Stimulated activated CD4-positive, alpha-beta T cell treated with anti-CD3 and anti-CD28 coated beads, TNF-alpha, amount 100 ng/mL, for 4 hours (primary cell): ENCODE measurements at places on chromosomes 2 and 18.

- no peak for DNase-seq
Observed at GRCh38 chr18:48100165-48100575, 169.7 kb upstream of the SMAD2 start.

GRCh38 chr2:201781557-201782051 lies 871 bp upstream of the ALS2 start:
- no peak for DNase-seq

DNA sequence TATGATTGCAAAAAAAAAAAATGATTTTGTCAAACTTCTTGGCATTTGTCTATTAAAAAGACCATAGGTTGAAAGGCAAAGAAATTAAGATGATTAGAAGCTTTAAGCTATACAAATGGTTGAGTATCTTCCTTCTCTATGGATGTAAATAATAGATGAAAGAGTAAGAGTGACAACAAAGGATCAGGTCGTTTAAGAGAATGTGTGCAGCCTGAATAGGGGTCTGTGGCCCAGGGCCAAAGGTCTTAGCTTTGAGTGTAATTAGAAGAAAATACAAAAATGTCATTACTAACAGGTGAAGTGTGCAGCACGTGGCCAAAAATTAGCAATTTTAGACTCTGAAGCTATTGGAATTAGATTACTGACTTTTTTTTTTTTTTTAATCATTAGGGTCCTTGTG lies 122.4 kb downstream of the GREB1L start:
- no peak for DNase-seq

DNA sequence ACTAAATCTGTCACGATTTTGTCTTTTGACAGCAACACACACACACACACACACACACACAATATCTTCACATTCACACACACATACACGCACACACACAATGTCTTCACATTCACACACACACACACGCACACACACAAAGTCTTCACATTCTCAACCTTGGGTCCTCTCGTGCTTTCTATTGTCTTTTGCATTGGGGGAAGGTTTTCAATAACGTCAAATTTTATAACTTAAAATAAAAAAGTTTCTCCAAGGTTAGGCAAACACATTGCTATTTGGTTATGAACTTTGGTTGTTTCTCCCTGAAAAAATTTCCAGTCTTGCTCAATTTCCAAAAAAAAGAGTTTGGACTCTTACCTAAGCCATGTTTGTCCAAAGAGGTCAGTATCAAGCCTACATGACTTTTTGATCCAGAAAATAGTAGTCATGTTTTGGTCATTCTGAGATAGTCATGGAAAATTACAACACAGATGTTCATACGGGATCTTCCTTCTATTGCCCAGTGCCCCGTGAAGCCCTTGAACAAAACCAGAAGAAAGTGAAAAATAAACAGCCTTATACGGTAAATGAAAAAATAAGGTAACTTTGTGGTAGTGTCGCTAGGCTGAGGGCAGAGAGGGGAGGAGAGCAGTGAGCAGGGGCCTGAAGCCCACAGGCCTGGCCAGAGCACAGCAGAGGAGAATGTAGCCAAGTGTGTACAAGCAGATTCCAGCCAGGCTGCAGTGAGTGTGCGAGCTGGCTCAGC lies 542.8 kb upstream of the ID2 start:
- no peak for DNase-seq

DNA sequence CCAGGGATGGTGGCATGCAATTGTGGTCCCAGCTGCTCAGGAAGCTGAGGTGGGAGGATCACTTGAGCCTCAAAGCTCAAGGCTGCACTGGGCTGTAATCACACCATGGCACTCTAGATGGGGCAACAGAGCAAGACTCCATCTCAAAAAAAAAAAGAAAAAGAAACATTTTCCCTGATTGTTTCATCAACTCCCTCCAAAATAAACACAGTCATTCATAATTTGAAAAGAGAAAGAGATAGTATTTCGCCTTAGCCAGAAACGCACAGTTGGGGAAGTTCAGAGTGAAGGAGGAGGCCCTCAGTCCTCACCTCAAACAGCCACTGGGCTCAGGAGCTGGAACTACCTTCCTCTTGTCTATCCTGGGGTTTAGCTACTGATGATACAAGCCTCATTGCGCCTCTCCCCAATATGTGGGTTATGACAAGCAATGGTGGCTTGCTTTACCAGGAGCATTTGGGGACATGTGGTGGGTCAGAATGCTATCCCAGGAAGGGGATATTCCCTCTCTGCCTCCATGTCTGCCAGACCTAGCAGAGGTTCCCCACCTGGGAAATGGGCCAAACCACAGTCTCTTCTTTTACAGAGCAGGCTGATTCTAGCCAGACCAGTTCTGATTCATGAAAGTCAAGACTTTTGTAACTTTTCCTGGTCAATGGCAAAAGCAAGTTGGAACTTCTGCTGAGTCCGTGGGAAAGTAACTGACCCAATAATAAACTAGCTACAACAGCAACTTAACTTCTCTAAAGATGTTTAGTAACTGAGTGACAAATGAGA lies 22.2 kb upstream of the TMEM87B start:
- no peak for DNase-seq

- DNase-seq = no peak
Observed at GRCh38 chr2:236264256-236264655, at the start of gene ASB18. ASB18 (minus strand) TSS chr2:236264406; CDS start chr2:236264345, 61 bp downstream.

DNA sequence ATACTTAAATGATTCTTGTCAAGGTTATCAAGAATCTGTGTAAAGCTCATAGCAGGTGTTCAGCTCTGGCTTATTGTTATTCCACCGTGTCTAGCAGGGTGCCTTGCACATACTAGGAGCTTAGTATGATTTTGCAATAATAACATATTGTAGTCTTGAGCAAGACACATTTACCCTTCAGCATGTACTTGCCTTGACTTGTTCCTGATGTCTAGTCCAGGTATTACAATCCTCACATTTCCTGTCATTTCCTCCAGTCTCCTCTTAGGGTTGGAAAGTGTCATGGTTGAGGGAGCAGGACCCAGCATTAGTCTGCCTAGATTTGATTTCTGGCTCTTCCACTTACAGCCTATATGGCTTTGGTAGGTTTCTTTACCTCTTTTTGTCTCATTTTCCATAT lies 246.1 kb downstream of the RAD51AP2 start:
- no peak for DNase-seq

DNA sequence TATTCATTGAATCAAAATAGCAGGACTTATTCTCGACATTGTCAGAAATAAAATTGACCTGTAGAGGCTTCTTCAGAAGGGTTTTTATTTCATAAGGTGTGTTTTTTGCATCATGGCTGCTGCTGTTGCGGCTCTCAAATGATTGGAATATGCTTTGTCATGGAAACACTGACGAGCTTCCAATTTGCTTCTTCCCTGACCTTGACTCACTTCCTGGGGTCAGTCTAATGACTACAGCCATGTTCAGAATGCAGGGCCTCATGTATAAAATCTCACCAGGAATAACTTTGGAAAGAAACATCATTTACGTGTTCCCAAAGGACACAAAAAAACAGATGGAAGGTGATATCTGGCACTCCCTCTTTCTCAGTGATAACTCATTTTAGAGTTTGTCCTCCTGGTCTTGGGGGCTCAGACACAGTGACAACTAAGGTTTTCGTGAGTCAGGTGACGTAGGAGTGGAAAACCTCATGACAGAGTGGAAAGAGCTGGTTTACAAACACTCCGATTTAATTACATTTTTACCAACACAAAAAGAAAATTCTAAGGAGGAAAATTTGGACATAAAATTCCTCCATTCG lies 467.0 kb upstream of the RAB12 start:
- DNase-seq = no peak

GRCh38 chr2:31233231-31233630 lies 721 bp upstream of the EHD3 start:
- DNase-seq = no peak

GRCh38 chr18:43735570-43735969 lies 458.3 kb upstream of the SYT4 start:
- DNase-seq = no peak

- DNase-seq = no peak
Observed at GRCh38 chr2:172701250-172701649, 34.4 kb upstream of the RAPGEF4 start.

DNA sequence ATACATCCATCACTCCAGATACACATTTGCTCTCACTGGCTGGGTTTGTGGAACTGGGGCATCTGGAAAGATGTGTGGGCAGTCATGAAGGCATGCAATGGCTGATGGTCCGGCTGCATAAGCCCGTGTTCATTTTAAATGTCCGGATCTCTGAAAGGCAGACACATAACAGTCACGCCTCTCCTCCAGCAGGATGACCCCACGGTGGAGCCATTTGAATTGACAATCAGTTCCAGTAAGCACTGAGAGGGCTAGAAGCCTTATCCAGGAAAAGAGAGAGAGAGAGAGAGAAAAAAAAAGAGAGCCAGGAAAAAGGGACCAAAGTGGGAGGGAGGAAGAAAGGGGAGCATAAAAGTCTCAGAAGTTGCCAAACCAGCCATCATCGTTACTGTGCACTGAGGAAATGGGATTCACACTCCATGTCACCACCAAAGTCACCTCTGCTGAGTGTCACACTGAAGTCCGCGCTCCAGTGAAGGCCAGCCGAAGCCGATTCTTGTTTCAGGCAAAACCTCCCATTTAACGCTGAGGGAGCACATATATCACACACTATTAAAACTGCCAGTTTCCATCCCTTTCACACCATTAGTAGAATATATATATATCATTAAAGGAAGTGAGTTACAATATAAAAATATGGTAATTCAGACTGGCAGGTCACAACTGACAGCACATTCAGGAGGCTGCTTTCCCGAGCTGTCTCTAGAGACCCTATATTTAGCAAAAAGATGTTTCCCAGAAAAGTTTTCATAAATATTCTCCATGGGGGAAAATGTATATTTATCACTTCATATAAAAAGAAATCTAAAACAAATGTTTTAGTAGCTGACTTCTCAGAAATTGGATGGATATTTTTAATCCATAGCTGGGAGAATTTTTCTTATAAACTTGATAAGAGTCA lies 142.0 kb downstream of the ACTR3 start:
- DNase-seq = no peak
